ENCODE measurements at places on chromosomes 5 and 9.
A peak's percentile ranks its signal among the peaks of the same experiment; 100 is the strongest.

DNA sequence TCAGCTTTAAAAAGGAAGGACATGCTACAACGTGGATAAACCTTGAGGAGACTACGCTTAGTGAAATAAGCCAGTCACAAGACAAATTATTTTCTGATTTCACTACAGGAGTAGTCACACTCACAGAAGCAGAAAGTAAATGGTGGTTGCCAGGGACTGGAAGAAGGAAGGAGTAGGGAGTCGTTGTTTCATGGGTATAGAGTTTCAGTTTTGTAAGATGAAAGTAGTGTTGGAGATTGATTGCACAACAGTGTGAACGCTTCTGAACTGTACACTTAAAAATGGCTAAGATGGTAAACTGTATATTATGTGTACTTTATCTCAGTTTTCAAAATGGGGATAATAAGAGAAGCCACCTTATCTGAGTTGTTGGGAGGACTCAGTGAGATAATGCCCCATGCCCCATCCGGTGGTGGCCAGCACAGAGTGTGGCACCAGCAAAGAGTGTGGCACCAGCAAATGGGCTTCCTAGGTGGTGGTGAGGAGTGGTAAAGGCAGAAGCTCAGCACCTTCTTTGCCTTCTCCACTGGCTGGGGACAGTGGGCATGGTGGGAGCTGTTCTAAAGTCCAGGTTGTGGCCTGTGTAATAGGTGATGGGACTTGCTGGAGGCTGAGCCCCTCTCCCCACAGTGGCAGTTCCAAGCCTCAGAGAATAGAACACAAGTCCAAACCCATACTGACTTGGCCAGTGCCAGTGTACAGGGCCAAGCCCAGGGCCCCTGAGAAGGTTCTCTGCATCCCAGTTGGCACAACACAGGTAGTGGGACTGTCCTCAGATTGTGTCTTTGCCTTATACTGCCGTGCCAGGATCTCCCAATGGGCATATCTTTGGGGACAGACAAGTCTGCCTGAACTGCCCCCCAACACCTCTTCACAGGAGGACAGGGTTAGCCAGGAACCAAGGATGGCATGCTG is 4.4 kb downstream of the SLC22A4 start:
- no peak for DNase-seq

GRCh38 chr5:149464796-149465489 is 85.9 kb upstream of the IL17B start:
- no peak for DNase-seq

DNA sequence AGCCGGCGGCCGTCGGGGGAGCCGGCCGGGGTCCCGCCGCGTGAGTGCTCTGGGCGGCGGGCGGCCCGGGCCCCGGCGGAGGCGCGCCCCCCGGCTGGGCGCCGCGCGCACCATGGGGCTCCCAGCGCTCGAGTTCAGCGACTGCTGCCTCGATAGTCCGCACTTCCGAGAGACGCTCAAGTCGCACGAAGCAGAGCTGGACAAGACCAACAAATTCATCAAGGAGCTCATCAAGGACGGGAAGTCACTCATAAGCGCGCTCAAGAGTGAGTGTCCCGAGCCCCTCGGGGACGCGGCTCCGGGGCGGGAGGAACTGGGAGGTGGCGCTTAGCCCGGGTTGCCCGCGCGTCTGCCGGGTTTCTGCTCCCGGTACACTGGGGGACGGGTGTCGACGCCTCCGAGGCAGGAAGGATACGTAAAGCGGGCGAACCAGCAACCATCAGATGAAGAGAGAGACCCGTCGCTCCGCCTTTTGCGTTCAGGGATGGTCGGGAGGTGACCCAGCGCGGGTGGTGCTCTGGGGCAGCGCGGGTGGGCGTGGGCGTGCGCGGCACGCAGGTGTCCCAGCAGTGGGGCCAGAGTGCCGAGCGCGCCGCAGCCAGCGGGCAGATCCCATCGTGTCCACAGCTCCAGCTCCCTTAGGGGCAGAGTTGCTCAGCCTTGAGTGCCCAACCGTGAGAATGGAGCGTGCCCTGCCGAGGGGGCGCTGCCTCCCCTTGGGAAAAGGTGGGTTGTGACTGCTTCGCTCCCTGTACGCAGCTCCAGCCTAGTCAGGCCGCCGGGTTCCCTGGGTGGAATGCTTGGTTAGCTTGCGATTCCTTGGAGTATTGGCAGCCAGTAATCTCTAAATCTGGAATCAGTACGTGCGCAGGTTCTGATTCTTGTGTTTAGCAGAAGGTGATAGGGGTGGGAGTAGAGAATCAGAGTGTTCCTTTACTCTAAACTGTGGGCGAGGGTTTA is 753 bp downstream of the ARHGAP26 start:
- peak; percentile 13 for DNase-seq

GRCh38 chr9:113741886-113742854 is 133.9 kb upstream of the ZNF618 start:
- no peak for DNase-seq

DNA sequence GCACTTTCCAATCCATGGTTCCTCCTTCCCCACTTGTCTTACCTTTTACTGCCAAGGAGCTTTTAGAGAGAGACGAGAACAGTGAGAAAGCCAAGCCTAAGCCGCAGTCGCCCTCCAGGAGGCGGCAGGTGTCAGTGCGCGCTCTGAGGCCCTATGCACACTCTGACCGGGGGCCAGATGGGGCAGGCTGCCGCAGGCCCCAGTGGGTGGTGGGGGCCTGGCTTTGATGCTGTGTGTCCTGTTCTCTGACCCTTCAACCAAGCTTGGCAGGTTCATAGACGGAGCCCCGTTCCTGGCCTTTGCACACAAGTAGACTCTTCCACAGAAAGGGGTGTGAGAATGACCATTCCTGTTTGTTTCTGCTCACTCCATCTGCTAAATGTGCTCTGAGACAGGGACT is 77.3 kb downstream of the WNK2 start:
- DNase-seq = no peak

- DNase-seq = no peak
Measured at GRCh38 chr5:159837860-159838259, 78.4 kb upstream of the ADRA1B start.

GRCh38 chr5:104778-105296 is 12.9 kb downstream of the PLEKHG4B start:
- DNase-seq = no peak

DNA sequence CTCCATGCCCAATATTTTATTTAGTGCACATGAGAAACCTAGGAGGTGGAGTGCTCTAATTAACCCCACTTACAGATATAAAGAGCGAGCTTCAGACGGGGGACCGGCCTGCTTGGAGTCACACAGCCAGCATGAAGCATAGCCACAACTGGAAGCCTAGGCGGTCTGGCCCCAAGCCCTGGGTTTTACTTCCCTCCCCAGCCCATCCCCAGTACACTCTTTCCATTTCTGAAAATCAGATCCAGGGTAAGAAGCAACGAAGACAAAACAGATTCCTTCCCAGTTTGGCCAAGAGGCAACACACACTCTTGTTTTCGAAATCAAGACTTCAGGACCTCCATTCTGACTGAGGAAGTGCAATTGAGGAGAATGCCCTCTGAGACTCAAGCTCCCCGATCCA is 27.1 kb downstream of the KCNMB1 start:
- no peak for DNase-seq

DNA sequence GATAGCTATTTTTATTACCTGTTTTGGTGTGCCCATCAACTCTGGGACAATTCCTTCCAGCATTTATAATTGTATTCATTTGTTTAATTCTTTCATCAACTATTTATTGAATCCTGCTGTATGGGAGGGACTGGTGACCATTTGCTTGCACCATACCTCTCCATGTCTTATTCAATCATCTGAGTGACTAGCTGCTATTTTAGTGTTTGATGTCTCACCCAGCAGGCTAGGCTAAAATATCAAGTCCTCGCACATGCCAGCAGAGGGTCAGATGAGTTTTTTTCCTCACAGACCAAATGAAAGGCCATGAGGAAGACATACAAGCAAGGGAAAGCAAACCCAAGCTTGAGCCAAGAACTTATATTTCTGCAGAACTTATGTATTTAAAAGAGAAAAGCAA is 63.9 kb downstream of the CETN3 start:
- DNase-seq = no peak

DNA sequence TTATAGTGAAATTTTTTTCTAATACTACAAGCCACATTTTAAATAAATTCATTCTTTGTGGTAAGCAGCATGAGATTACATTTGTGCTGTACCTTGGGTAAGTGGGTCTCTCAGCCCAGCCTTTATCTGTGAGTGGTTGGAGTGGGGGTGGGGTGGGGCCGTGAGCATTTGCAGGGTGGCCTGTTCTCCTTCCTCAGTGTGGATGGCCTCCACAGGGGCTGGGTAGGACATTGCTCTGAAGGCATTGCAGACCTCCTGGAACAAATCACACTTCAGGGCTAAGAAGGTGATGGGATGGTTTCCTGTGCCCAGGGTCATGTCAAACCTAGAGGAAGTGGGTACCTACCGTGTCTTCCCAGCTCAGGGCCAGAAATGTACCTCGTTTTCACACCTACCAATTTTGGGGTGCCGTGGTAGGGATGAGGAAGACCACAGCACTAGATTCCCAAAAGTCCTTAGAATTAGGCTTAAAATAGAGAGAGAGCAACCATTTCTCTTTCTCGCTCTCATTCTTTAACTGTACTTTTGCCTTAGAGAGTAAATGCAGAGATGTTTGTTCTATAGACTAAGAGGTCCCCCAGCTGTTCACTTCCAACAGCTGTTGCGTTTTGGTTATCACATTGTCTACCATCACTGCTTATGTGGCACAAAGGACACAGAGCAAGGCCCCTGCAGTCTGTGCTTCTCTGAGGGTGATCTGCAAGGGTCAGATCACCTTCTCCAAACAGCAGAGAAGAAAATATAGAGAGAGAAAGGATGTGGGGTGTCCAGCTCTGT is 83.4 kb upstream of the CTSL start:
- DNase-seq = no peak

DNA sequence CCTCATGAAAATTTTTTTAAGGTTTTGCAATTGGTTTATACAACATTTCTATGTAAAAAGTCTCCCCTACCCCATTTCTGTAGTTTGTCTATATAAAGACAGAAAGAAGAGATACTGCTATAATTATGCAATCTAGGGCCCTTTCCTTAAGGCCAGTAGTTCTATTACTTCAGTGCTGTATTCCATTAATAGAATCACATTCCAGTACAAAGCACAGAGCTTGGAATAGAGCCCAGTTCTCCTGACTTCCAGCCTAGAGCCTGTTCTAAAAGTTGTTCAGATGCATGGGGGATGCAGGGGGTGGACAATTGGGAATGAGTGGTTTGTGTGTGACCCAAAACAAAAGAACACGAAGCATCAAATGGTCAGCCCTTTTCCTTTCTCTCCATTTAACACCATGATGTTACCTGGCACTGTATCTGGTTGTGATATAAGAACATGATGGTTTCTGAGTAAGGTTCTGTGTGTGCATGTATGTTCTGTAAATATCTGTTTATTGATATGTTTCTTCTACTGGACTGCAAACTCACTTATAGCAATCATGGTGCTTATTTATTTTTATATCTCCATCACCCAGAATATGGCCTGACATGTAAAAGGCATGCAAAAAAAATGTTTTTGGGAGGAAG is 8.2 kb upstream of the GRAMD2B start:
- no peak for DNase-seq

- DNase-seq = no peak
Measured at GRCh38 chr5:148970876-148971275, 92.0 kb downstream of the SH3TC2 start.

GRCh38 chr5:9761706-9762105 is 131.6 kb upstream of the TAS2R1 start:
- DNase-seq = no peak

- no peak for DNase-seq
Measured at GRCh38 chr5:15233566-15233965, 266.4 kb upstream of the FBXL7 start.

DNA sequence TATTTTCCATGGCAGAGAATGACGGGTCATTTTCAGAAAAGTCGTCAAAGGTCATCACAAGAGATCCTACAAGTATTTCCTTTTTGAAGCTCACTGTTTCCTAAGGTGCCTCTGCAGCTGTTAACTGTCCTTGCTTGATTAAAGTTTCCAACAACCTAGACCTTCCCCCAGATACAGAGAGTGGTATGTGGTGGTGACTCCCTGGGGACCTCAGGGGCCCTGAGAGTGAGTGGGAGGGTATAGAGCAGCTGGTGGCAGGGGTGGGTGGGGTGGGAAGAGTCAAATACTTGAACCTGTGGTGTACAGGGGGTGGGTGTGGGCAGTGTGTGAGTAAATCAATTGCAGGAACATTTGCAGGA is 1.6 kb upstream of the CD72 start:
- no peak for DNase-seq

GRCh38 chr5:165502893-165503691 is 1997.7 kb downstream of the MAT2B start:
- DNase-seq = no peak

DNA sequence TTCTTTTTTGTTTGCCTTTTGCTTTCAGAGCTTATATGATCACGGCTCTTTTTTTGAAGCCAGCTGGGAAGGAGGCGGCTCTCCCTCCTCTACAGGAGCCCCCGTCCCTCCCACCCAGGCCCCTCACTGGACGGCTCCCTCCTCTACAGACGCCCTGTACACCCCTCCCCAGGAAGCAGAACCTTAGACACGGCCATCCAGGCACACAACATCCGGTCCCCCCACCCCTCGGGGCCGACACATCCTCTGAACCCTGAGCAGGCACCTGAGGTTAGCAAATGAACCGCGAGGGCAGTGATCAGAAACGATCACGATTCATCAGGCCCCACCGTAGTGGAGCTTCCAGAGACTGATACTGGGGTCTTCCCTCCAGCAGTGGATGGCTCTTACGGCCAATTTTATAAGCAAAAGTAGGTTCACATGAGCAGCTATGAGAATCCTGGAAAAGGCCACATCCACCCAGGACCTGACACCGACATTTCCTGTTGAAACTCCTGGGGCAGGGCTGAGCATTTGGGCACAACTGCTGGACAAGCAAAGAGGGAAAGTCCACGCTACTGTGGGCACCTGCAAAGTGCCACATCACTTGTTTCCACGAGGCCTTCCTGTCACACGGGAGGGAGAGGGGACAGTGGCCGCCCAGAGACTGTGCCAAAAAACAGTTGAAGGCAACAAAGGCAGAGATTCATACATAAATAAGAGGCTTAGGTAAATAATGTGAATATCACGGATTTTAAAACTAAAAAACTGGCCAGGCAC is 78.9 kb downstream of the SEMA4D start:
- no peak for DNase-seq

DNA sequence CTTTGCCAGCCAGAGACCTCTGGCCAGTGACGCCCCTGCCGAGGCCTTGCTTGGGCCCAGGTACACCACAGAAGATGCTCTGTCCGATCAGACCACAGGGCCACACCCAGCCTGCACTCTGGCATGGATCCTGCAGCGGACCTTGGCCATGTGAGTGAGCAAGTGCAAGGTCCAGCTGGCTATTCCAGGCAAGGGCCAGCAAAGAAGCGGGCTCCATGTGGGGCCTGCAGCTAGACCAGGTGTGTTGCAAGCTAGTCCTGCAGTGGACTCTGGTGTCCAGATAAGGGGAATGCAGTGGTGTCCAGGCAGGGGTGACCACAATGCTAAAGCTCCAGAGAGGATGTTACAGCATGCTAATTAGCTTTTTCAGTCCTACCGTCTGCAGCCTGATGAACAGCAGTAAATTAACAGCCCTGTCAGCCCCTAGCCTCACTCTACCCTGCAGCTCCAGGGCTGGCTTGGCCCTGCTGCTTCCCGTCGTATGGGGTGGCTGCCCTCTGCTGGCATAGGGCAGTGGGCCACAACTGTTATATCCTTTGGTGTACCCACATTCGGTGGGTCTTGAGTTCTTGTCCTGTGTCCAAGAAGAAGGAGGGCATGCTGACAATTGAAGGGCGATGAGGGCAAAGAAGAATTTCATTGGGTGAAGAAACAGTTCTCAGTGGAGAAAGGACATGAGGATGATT is 284.5 kb upstream of the POU5F2 start:
- no peak for DNase-seq
